ENCODE measurements at places on chromosomes 2 and 18.

DNA sequence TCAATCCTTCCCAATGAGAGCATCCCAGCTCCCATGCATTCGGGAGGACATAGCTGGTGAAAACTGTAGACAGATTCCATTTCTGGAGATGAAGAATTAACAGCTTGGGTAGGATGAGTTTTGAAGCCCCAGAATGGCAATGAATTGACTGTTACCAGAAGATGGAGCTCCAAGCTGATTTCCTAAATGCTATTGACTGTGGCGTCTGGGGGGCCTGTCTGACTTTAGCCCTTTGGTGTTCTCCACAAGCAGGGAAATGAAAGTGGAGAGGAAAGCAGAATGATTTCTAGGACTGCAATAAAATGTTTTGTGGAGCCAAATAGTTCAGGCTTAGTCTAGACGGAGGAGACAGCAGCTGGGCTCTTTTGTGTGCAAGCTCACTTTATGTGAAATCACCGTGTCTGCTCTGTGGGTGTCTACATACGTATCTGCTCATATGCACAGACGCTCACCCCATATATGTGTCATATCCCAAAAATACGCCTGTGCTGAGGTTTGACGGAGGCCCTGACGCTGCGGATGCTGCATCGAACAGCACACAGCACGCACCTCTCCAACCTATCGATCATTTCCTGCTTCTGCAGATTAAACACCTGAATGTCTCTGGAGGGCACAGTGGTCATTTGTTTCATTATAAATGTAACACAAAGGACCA, 166.4 kb upstream of the PXDN start:
- DNase-seq: no peak

DNA sequence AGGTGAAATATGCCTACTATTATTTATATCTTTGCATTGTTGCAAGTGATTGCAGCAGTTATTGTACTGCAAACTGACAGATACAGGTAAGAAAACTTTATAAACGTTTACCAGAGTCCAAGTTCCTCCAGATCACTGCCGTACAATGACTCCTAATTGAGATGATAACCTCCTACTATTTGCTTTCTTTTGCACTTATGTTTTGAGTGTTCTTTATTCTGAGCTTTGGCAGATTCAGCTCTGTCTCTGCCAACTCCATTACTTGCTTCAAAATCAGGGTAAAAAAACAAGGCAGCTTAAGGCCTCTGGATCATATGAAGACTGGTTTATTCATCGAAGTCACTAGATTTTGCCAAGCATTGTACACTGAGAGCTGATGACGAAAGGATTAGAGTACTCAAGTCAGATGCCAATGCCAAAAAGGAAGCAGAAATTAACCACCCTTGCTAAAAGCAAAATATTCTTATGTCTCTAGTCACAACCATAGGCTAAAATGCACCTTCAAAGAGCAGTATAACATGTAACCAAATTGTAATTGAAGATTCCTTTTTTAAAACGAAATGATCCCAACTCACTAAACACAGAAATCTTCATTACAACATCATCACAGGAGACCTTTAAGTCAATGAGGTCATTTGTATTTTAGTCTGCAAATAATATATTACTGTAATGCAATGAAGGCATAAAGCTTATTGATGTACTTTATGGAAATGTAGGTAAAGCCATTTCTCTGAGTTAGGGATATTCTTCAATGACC, 10.5 kb upstream of the IKZF2 start:
- no peak for DNase-seq

DNA sequence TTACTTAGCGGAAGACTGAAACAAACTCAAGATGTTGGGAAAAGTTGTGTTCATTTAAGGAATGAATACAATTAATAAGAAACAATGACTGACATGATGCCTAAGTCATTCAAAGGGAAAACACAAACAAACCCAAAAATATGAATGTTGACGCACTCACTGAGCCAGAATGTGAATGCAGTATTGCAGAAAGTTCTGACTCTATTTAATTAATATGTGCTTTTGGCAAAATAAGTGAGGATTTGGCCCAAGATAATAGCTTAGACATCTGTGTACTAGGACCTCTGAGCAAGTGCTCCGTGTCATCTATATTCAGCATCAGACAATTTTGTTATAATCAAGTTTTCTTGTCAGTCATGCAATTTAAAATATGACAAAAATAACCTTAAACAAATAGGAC, 1138.8 kb upstream of the NXPH2 start:
- DNase-seq: no peak

DNA sequence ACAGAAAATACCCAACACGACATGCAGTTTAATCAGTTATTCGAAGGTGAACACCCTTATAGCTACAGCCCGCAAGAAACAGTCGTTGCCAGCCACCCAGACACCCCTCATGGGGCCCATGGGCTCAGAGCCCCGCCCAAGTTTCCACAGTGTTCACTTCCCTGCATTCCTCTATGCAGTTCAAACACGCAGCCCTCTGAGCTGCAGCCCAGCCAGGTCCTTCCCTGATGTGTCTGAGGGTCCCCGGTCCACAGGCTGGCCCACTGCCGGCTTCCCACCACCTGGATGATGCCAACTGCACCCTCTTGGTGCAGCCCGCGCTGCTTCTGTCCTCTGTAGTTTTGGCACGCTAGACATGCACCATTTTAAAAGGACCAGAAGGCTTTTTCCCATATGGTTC, 87.4 kb downstream of the ZNF516 start:
- no peak for DNase-seq

DNA sequence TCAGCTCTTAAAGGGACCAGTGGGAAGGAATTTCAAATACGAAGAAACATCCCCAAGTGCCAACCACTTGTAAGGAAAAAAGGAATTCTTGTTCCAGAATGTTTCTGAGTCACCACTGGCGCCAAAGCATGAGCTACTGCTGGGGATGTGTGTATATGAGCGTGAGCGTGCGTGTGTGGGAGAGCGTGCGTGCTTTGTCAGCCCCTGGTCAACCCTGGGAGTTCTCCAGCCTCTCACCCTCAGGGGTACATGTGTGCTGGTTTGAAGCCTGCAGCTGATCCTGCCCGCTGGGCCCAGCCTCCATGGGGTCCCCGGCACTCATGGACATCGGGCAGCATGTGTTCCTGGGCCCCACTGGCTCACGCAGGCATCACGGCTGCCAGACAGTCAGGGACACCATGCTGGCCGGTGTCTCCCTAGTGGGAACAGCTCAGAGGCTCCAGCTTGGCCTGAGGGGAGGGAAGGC, 17.1 kb downstream of the HS6ST1 start:
- no peak for DNase-seq

- DNase-seq: no peak
Observed at GRCh38 chr2:113111823-113112287, 15.5 kb upstream of the IL1RN start.

DNA sequence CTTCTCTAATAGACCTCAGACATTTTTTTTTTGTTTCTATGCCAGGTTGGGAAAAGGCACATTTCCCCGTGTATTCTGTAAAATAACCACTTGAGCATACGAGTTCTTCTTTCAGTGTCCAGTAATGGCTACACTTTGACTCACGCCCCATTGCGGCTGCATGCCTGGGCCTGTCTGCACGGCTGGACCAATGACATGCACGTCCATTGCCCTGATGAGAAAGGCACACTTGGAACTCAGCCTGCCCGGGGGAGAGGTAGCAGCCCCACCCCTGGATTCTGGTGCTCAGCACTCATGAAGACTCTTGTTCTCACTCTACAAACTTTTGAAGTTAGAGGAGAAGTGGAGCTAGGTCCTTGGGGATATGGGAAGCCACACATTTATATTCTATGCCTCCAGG, 5.8 kb downstream of the PCARE start:
- DNase-seq: no peak

- DNase-seq: no peak
Observed at GRCh38 chr2:185279999-185280398, 458.6 kb upstream of the FSIP2 start.

DNA sequence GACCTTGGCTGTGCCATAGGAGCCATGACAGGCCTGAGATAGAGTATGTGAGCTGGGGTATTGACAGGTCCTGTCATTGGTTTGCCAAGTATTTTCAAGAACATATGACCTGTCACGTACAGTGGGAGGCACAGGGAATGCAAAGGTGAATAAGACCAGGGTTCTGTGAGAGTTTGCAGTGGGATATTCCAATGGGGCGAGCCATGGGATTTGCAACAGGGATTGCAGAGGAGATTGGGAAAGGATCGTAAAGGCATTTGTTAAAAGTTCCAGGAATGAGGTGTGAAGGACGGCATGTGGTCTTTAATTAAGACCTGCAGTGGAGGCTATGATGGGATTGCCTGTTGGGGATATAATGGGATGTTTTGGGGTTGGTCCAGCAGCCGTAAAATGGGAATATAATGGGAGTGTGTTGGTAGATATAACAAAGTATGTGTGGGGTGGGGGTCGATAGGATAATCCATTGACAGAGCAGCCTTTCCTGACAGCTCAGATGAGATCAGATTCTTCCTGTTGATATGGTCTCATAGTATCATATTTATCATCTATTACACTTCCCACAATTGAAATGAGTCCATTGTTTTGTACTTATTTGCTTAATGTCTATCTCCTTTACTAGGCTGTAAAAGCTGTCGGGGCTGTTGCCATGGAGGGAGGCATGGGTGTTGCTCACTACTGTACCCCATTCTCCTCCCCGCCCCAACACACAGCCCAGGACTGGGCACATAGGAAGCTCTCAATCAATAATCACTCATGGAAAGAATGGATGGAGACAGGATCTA, 38.1 kb downstream of the PKDCC start:
- DNase-seq: no peak

DNA sequence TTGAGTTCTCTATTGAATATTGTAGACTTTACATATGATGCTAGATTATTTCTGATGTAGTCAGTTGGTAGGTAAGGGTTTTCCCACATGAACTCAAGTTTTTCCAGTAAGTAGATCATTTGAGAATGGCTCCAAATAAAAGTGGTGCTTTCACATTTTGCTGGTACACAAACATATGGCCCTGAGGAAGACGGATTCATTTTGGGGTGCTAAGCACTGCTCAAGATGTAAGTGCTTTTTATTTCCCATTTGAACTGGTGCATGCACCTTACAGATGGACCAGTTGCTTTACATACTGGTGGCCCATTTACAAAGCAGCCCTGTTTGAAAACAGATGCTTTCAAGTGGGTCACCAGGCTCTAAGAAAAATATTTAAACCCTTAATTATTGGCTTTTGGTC, 266.7 kb downstream of the MEIS1 start:
- DNase-seq: no peak

DNA sequence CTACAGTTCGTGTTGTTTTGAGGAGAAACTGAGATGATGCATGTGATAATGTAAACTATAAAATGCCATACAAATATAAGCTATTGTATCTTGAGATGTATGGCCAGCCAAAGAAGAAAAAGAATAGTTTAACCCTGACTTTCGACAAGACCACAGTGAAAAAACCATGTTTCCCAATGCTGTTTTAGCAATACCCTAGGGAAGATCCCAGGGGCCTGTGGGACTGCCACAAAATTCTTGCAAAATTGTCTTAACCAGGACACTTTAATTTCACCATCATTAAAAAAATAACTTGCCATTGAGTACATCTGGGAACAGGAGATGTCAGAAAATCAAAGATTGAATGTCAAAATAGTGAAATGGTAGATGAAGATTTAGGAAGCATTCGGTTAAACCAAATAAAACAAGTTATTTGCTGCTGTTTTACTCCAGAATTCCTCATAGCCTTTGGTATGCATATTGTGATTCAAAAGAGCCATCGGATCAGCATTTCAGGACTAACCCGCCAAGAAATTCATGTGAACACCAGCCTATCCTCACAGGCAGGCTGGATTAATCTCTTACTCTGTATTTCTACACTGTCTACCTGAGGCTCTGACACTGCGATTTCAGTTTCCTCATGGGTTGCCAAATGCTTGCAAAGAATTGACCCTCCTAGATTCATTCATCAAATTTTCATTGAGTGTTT, 49.0 kb upstream of the SP3 start:
- DNase-seq: no peak

GRCh38 chr18:13380691-13381070, 162.1 kb downstream of the LDLRAD4 start:
- no peak for DNase-seq

DNA sequence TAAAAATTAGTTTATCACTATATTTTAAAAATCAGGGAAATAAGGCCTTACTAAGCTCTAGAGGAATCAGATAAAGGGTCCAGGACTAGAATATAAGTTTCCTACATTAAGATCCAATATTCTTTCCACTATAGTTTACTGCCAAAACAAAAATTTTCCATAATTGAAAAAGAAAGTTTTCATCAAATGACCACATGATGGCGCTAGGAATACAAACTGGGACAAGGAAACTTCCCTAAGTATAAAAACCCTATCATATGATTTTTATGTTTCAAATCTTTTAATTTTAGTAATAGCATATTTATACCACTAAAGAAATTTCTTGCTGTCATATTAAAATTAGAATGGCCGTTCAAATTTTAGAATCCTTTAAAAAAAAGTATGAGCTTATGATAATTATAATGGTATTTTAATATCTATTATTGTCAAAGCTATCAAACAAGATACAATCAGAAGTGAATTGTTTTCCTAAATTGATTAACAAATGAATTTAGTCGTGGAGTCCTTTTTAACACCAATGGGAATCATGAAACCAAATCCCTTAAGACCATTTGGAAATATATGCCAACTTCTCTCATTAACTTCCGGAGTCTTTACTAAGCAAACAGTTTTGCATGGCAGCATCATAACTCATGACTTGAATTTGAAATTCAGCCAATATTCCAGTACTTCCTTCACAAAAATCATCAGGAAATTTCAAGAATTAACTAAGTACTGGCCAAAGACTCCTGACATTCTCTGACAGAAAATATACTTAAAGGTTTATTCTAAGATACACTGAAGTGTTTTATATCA, 70.3 kb downstream of the SCN1A start:
- DNase-seq: no peak

- no peak for DNase-seq
Observed at GRCh38 chr2:162243715-162244114, 470 bp upstream of the FAP start.

GRCh38 chr2:62947403-62947802, 103.2 kb upstream of the OTX1 start:
- DNase-seq: no peak

DNA sequence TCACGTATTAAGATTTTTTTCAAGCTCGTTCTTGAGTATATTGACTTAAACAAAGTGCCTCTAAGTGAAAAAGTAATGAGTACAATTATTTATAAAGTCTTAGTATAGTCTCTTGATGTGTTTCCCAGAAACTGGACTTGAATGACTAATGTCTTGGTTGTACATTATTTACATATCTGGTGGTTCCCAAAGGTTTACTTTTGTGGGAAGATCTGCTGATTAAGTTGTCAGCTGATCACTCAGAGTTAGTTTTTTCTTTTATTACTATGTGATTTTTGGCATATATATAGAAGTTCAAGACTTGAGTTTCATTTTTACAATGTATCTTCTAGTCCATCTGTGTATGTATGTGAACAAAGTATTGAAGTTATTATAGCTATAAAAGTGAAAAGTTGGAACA, 29.5 kb downstream of the RNF144A start:
- no peak for DNase-seq

- no peak for DNase-seq
Observed at GRCh38 chr2:127637725-127638252, 8.2 kb upstream of the GPR17 start.

- no peak for DNase-seq
Observed at GRCh38 chr2:85888020-85888683, 638 bp downstream of the ST3GAL5 start.
